ENCODE measurements at places on chromosomes 2 and 18. TPM values are rescaled to one million over a fixed set of nuclear protein-coding genes. Genes with fewer than 3 reads are reported as not detected.
A peak's percentile ranks its signal among the peaks of the same experiment; 100 is the strongest.

GRCh38 chr2:152513681-152514080 lies 178.7 kb downstream of the FMNL2 start:
- no peaks in the 10 kb centered on the region for H3K27me3 ChIP-seq
- no peak overlapping the region for H3K4me3 ChIP-seq
- no peak for DNase-seq

GRCh38 chr2:8583400-8584173 lies 98.3 kb upstream of the ID2 start:
- DNase-seq, result peak; percentile 94
- no peak overlapping the region for H3K27ac ChIP-seq
- no peaks in the 10 kb centered on the region for H3K36me3 ChIP-seq
- no peaks in the 10 kb centered on the region for H3K4me1 ChIP-seq
- H3K27me3 ChIP-seq, result no peaks in the 10 kb centered on the region

DNA sequence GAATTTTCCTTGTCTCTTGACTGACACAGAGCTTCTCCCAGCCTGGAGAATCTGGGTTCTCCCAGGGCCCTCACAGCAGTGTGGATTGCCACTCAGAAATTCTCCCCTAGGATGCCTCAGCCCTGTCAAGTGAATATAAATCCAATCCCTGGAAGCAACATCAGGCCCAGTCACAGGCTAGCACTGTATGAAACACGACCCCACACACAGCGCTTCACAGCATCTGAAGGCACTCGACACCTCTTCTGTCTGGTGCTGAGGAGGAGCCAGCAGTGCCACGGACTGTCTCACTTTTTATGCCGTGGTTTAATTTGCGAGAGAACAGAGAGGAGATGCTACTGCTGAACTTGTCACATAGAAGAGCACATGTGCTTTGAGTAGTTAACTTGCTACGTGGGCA lies 164.5 kb downstream of the NAPG start:
- no peak overlapping the region for H3K4me3 ChIP-seq
- no peaks in the 10 kb centered on the region for H3K27me3 ChIP-seq
- no peak for DNase-seq
- no peaks in the 10 kb centered on the region for H3K4me1 ChIP-seq
- no peaks in the 10 kb centered on the region for H3K36me3 ChIP-seq

GRCh38 chr2:23788100-23788499 lies 138.8 kb downstream of the ATAD2B start:
- no peak for DNase-seq
- no peak overlapping the region for H3K27ac ChIP-seq
- no peak overlapping the region for H3K4me3 ChIP-seq
- no peaks in the 10 kb centered on the region for H3K27me3 ChIP-seq
- H3K4me1 ChIP-seq, result peaks cover 2% of the 10 kb centered on the region

DNA sequence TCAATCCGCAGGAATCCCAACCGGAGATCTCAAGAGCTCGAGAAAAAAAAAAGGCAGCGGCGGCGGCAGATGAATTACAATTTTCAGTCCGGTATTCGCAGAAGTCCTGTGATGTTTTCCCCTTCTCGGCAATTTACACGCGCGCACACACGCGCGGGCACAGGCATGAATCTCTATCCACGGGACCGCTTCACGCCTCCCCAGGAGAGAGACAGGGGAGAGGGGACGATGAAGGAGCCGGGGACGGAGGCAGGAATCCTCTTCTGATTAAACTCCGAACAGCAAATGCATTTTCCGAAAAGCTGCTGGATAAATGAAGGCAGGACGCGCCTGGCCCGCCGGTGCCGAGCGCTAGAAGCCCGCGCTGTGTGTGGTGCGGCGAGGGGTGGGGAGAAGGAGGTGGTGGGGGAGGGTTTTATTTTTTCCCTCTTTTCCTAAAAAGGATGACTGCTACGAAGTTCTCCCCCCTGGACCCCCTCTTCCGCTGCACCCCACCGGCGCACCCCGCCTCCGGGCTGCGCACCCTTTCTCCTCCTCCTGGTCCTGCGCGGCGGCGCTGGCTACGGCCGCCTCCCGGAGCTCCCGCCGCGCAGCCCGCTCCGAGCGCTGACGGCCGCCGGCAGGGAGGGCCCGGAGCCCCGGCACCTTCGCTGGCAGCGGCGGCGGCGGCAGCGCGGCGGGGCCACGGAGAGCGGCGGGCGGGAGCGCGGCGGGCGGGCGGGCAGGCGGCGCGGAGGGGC lies at the start of gene BCL2:
TSS of gene BCL2 (minus strand) at position 387 of the 740 bp plus-strand sequence.
- H3K36me3 ChIP-seq, result no peaks in the 10 kb centered on the region
- H3K27ac ChIP-seq, result peak within 1 kb of the TSS; percentile 86
- no peaks in the 10 kb centered on the region for H3K27me3 ChIP-seq
- peak within 1 kb of the TSS; percentile 73 for H3K4me3 ChIP-seq
- peak; percentile 66 for DNase-seq

DNA sequence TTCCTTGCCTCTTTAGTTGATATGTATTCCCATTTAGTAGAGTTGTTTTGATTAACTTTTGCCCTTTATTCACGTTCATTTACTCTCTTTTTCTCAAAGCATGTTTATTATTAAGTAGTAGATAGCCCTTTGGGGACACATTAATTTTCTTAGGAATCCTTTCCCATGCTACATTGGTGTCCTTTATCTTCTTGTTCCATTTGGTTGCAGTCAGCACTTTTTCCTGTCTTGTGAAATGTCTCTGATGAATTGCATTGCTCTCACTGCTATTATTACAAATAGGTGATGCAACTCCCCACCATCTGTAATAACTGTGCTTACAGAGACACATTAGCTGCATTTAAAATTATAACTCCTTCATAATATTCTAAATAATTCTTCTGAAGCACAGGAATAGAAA lies 428.5 kb upstream of the CNTNAP5 start:
- no peaks in the 10 kb centered on the region for H3K27me3 ChIP-seq
- H3K27ac ChIP-seq, result no peak overlapping the region
- H3K4me1 ChIP-seq, result no peaks in the 10 kb centered on the region
- H3K4me3 ChIP-seq, result no peak overlapping the region
- DNase-seq, result no peak

GRCh38 chr2:236289766-236290462 lies 25.7 kb upstream of the ASB18 start:
- no peaks in the 10 kb centered on the region for H3K36me3 ChIP-seq
- H3K4me3 ChIP-seq, result no peak overlapping the region
- no peak overlapping the region for H3K27ac ChIP-seq
- no peaks in the 10 kb centered on the region for H3K27me3 ChIP-seq

DNA sequence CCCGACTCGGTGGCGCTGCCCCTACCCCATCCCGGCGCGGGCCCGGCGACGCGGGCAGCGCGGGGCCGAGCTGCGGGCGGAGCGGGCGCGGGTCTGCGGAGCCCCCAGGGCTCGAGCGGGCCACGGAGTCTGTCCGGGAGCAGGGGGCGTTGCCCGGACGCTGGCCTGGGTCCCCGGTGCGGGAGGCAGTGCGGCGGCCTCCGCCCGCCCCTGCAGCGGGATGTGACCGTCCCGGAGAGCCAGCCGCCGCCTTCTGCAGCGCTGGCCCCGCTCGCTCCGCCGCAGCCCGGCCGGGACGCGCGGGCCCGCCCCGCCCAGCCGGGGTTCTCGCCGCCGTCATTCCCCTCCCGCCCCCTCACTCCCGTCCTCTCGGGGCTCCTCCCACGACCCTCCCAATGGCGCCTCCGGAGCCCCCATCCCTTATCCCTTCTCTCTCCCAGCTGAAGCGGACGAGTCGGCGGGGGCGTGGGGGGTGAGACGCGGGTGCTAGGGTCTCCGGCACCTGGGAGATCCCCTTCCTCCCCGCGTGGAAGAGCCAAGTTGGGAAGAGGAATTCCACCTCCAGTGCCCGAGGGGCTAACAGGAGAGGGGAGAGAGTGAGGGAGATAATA lies at the start of gene FNDC4:
TSS of gene FNDC4 (minus strand) at position 257 of the 611 bp plus-strand sequence. CDS start 521 bp downstream, outside the sequence.
- no peaks in the 10 kb centered on the region for H3K36me3 ChIP-seq
- peak within 1 kb of the TSS; percentile 58 for H3K4me3 ChIP-seq
- no peaks in the 10 kb centered on the region for H3K27me3 ChIP-seq
- peak; percentile 74 for DNase-seq
- peaks cover 5% of the 10 kb centered on the region for H3K4me1 ChIP-seq

DNA sequence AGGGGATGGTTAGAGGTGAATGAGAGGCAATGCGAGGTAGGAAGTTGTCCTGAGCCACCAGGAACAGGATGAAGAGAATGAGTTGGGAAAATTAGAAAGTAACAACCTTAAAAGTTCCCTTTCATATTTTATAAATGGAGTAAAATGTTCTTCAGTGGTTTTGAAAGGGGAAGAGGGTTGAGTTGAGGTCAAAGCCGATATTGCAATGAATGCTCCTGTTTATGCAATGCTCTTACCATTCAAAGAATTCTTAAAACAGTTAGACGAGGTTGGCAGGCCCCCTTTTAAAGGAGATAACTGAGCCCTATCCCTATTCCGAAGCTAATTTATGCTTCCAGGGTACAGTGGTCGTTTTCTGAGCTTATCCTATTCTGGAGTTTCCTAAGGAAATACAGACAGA lies 2110.3 kb upstream of the CELF4 start:
- no peaks in the 10 kb centered on the region for H3K36me3 ChIP-seq
- H3K27ac ChIP-seq, result no peak overlapping the region
- H3K4me1 ChIP-seq, result no peaks in the 10 kb centered on the region
- DNase-seq, result no peak
- no peaks in the 10 kb centered on the region for H3K27me3 ChIP-seq

Gene BCL11A
- total RNA-seq, result 2.1 TPM

Gene LYPD6
- 0.15 TPM for total RNA-seq

Gene HDHD2
- 36.7 TPM for total RNA-seq

Gene ARHGAP25
- total RNA-seq, result 9.4 TPM

Gene ALKAL2
- 159 TPM for total RNA-seq

Gene GPR39
- 0.42 TPM for total RNA-seq

Measured in ovary (tissue), 10 donors.